Stimulated activated CD8-positive, alpha-beta memory T cell treated with anti-CD3 and anti-CD28 coated beads, Interleukin-4, amount 100 ng/mL, for 4 hours (primary cell): ENCODE measurements at places on chromosomes 1 and 21.

GRCh38 chr1:48472638-48473037 is 634 bp upstream of the SPATA6 start:
- no peak for DNase-seq

GRCh38 chr21:44507673-44508425 is 32.1 kb downstream of the KRTAP10-1 start:
- no peak for DNase-seq

DNA sequence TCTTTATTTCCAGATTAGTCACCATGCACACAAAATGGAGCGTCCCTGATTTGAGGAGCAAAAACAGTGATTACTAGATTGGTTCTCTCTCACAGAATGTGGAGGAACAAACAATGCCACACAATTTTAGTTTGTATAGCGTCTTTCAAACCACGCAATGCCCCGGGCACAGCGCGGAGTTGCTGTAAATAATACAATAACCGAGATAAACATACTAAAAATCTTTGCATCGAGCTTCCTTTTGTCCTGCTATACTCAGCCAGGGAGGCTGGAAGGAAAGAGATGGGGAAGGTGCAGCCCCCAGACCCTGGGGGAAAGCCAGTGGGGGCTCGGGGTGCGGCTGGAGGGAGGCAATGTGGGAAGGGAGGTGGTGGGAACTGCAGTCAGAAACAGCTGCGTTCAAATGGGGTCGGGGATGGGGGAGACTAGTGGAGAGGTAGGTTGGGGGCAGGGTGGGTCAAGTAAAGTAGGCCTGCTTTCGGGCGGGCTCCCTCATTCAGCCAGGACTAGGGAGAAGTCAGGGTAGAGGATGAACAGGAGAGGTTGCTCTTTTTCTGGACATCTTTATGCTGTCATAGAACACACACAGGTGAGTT is 366.3 kb downstream of the RPS6KC1 start:
- DNase-seq, result no peak

- DNase-seq, result no peak
Observed at GRCh38 chr1:245541369-245541768, 386.6 kb downstream of the KIF26B start.

DNA sequence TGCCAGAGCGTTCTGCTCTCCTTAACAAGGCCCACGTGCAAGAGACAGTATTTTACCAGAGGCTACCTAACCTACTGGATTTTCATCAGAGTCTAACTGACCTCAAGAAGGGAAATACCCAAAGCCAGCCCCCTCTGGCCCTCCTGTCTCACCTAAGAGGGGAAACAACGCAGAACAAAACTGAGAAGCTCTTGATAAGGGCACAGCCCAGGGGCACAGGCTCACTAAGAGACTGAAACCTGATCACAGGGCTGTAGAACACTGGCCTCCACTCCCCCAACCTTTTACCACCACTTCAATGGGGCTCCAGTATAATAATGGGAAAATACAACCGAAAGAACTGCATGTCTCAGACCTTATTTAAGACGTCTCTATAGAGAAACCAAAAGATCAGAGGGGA is 449.5 kb upstream of the CAMK1G start:
- no peak for DNase-seq

DNA sequence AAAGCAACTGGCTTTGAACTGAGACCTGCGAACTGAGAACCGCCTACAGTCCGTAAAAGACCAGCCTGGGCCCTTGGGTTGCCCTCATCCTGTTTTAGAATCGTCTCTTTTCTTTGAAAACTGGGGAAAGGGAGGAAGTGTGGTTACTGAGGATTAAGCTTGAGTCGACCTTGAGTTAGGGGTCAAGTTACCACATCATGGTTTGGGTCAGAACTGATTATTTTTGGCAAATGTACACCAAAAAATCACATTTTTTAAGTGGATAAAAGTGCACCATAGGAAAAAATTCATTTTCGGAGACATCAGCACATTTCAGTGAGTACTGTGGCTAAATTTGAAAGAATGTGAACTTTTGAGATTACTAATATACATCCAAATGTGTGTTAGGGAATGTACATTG is 76.9 kb upstream of the KAZN start:
- no peak for DNase-seq

DNA sequence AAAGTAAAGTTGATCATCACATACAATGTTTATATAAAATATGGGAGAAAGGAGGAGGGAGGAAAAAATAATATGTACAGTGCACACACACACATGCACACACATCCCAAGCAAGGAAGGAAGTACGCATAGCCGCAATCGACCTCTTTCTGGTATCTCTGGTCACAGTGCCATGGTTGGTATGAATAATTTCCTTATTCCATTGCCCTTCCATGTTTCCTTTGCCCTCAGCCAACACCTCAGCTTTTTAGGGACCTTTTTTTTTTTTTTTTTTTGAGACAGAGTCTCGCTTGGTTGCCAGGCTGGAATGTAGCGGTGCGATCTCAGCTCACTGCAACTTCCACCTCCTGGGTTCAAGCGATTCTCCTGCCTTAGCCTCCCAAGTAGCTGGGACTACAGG is 20.6 kb downstream of the CITED4 start:
- no peak for DNase-seq

DNA sequence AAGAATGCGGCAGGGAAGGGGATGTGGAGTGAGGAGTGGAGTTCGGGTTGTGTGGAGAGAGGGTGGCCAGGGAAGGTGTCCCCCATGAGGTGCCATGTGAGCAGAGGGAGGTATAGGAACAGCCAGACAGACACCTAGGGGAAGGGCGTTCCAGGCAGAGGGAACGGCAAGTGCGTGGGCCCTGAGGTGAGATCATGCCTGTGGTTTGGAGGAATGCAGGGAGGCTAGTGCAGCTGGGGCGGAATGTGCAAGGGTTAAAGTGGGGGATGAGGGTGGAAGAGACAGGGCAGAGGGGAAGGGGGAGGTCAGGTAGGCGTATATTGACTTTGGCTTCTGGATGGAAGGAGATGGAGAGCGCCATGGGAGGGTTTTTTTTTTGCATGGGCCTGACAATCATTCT is 31.6 kb upstream of the PADI6 start:
- no peak for DNase-seq

- no peak for DNase-seq
Observed at GRCh38 chr1:93631626-93632365, 49.8 kb downstream of the BCAR3 start.

GRCh38 chr1:47326271-47326670 is 7.3 kb upstream of the CMPK1 start:
- DNase-seq, result no peak

DNA sequence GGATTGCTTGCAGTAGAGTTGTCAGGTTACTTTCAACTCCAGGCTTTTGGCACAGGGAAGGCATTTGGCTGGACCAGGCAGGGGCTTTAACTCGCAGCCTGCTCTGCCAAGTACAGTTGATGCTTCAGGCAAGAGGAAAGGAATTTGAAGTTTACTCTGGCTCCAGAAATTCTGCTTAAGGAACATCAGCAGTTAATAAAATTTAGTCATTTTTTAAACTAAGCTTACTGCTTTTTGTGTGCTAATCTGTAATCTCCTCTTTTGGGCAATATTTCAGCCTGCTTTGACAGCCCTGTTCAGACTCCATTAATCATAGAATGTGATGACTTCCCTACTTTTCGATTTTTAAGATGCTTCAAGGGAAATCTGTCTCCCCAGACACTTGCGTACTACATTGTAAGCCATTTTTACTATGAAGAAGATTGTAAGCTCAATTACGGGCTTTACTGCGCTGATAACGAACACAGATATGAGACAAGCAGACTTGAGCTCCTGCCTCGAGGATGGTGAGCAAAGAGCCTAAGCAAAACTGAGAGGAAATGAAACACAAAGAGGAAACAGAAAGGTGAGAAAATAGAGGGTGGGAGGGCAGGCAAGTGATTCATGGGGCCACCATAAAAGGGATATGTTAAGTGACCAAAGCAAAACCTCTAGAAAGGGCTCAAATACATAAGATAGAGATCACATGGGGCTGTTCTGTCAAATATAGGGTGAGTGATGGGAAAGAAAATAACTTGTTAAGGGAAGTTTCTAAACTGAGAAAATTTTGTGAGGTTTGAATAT is 76.6 kb upstream of the VAV3 start:
- no peak for DNase-seq

GRCh38 chr1:164794356-164794755 is 235.4 kb downstream of the PBX1 start:
- DNase-seq, result no peak

- no peak for DNase-seq
Observed at GRCh38 chr1:167524651-167525050, 6.3 kb upstream of the CD247 start.

- DNase-seq, result no peak
Observed at GRCh38 chr21:15775981-15776380, 46.2 kb downstream of the USP25 start.

DNA sequence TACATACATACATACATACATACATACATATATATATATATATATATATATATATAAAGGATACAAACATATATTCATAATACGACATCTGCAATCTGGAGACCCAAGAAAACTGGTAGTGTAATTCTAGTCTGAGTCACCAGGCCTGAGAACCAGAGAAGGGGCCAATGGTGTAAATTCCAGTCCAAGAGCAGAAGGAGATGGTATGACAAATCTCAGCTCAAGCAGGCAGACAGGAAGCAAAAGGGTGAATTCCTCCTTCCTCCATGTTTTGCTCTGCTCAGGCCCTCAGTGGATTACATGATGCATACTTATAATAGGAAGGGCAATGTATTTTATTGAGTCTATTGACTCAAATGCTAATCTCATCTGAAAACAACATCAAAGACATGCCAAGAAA is 1060.4 kb upstream of the TMPRSS15 start:
- DNase-seq, result no peak

- no peak for DNase-seq
Observed at GRCh38 chr1:185528084-185528676, 206.0 kb upstream of the HMCN1 start.

DNA sequence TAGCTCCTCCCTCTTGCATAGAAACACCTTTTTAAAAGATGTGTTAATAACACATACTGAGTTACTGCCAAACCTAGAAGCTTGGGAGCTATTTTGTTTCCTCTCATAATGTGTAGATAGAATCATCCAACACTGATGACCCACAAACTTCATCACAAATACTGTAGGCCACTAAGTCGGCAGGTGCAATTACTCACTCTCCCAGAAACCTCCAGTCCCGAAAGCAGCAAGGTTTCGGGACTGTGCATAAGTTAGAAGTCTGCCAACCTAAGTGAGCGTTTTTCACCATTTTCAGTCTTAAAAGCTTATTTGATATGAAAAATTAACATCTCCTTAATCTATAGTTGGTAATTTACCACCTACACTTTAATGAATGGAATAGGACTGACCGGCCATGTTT is 32.0 kb downstream of the C1orf198 start:
- no peak for DNase-seq

DNA sequence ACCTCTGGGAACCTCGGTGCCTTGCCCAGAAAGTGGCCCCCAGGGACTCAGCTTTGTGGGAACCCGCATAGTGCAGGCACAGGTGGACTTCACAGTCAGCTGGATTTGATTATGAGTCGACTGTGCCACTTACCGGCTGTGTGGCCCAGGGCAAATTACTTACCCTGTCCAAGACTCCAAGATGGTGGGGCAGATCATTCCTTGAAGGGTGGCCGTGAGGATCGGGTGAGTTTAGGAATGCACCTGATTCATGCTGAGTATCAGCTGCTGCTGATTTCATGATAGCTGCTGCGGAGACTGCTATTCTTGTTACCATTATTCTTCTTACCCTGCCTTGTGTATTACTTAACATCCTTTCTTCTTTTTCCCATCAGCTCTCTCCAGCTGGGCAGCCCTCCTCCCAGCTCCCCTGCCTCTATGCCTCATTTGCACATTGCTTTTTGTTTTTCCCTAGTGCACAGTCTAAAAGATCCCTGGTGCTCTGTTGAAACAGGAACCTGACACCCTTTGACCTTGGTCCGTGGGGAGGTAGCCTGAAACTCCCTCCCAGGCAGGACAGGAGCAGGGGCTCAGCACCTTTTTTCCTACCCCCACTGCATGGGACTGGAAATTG is 40.5 kb upstream of the FHAD1 start:
- DNase-seq, result no peak

GRCh38 chr1:216450227-216450626 is 27.0 kb upstream of the USH2A start:
- DNase-seq, result no peak

DNA sequence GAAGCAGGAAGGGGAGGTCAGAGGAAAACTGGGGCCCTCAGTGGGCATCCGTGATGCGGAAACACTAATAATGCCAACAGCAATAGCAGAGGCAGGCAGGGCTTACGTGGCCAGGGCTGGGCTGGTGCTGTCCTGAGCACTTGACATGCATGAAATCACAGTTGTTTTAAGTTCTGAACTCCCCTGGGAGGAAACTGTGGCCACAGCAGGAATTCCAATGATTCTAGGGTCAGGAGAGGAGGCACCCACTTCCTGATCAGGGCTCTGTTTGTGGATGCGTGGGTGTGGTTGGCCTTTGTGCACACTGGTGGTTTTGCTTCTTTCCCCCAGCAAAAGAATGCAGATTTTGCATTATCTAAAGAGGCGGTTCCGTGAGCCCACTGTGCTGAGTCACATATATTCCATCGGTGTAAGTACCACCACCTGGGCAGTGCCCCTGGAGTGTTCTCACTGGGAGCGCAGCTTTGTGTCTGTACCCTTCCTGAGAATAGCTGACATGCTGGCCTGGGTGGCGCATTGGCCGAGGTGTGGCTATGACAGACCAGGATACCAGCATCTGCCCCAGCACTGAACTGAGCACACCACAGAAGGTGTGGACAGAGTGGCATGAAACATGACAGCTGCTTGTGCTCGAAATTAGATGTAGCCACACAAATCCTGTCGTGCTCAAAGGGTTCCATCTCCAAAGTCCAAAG is 71.0 kb downstream of the PDE9A start:
- no peak for DNase-seq

GRCh38 chr1:43367026-43367903 is 546 bp downstream of the ELOVL1 start:
- DNase-seq, result peak; percentile 11

GRCh38 chr1:184953600-184954219 is 20.6 kb downstream of the NIBAN1 start:
- DNase-seq, result no peak

DNA sequence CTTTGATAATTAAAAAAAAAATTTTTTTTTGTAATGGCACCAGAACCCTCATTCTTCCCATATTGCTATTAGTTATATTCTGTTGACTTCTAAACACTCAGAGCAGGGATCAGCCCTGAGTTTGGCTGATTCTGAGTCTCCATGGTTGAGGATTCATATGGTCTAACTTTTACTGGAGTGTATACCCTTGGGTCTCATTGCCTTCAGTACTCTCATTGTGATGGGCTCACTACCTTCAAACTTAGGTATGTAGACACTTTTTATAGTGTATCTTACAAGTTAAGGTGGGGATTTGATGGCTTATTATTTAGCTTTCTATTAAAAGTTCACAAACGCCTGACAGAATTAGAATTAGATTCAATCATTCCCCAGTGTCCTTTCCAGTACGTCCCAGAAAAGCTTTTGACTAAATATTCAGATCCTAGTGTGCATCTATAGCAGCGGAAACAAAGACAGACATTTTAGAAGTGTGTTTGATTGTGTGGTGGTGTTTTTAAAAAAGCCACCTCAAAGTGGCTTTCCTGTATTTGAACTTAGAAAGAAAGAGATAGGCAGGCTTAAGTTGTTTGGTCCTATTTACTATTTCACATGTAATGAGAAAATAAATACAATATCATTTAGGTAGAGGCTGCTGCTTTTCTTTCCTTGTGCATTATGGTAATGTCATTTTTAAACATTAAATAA is 1.4 kb downstream of the MACF1 start:
- no peak for DNase-seq

GRCh38 chr1:162753998-162754585 is 36.4 kb upstream of the HSD17B7 start:
- no peak for DNase-seq

GRCh38 chr1:2213576-2214505 is 14.3 kb upstream of the SKI start:
- DNase-seq, result no peak
